Prostate gland (tissue), 2 donors: ENCODE measurements at places on chromosomes 7 and 10. TPM values are rescaled to one million over a fixed set of nuclear protein-coding genes. Genes with fewer than 3 reads are reported as not detected.

GRCh38 chr7:68977385-68978055 lies 620.8 kb upstream of the AUTS2 start:
- no peak for DNase-seq

GRCh38 chr7:151488096-151488495 lies 31.6 kb downstream of the RHEB start:
- DNase-seq: no peak

DNA sequence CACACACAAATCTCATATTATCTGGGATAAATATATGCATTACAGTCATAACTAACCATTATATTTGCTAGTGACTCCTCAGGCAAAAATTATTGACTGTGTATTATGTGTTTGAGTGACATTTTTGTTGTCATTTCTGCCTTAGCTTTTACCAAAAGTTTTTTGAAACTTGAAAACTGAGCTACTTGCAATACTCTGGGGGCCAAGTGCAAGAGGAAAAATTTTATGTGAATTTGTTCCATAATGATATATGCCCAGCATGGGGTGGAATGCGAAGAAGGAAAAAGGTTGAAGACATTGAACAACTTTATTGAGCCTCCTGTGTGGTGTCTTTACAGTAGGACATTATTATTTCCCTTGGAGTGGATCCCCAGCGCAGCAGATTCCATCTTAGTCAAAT lies 176.8 kb upstream of the FERD3L start:
- DNase-seq: no peak

GRCh38 chr7:30323006-30323355 lies 38.6 kb downstream of the ZNRF2 start:
- no peak for DNase-seq

The MSS51 gene
- 2.4 TPM for total RNA-seq

The KIF11 gene
- 5.5 TPM for total RNA-seq

The NUDT13 gene
- 0.97 TPM for total RNA-seq

The WNT8B gene
- total RNA-seq: 0.40 TPM

The NKX1-2 gene
- 0.14 TPM for total RNA-seq

The ATRNL1 gene
- 22.9 TPM for total RNA-seq
